Activated naive CD4-positive, alpha-beta T cell treated with anti-CD3 and anti-CD28 coated beads, Interleukin-2, amount 50 U/mL, for 72 hours (primary cell): ENCODE measurements at places on chromosomes 11 and 22.

GRCh38 chr22:29073618-29074275 is 912 bp downstream of the KREMEN1 start:
- DNase-seq = peak; percentile 15

DNA sequence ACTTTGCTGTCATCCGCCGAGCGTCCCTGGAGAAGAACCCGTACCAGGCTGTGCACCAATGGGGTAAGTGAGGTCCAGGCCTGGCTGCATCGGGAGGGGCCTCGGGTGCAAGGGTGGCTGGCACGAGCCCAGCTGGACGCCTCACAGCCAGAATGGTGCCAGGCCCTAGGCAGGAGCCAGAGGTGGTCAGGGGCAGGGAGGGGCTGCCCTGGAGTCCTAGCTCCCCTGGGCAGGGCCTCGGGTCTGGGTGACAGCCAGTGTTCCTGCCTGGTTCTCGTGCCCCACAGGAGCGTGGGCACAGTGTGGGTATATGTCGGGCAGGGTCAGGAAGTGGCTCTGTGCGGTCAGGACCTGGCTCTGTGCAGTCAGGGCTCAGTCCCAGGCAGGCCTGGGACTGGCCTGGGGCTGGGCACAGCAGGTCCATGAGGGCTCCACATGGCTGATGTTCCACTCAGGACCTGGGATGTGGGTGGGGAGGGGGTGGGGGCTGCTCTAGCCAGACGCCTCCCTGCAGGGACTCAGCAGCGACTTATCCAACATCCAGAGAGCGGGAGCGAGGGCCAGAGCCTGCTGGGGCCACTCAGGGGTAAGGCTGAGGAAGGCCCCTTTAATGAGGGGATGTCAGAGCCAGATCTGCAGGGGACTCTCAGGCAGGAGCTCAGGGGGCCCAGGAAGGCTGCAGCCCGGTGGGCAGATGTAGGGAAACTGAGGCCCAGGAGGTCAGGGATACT is 1.2 kb downstream of the TSPAN32 start:
- no peak for DNase-seq

DNA sequence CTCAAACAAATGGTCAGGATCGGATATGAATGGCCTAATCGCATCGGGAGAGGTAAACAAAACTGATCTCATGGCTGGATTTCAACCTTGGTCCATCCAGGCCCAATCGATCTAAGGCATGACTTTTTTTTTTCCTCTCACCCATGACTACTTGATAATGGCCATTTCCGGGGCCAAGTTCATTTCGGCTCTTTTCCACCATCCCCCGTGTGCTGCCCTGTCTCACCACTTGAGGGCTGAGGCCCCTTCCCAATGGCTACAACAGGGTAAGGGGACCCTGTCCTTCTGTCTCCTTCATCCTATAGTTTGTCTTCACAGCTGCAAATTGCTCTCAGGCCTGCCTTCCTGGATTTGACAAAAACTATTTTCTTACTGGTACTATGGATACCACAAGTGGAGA is 26.7 kb downstream of the GRAP2 start:
- no peak for DNase-seq

GRCh38 chr22:29806196-29806595 is 31.9 kb downstream of the ASCC2 start:
- DNase-seq = no peak

DNA sequence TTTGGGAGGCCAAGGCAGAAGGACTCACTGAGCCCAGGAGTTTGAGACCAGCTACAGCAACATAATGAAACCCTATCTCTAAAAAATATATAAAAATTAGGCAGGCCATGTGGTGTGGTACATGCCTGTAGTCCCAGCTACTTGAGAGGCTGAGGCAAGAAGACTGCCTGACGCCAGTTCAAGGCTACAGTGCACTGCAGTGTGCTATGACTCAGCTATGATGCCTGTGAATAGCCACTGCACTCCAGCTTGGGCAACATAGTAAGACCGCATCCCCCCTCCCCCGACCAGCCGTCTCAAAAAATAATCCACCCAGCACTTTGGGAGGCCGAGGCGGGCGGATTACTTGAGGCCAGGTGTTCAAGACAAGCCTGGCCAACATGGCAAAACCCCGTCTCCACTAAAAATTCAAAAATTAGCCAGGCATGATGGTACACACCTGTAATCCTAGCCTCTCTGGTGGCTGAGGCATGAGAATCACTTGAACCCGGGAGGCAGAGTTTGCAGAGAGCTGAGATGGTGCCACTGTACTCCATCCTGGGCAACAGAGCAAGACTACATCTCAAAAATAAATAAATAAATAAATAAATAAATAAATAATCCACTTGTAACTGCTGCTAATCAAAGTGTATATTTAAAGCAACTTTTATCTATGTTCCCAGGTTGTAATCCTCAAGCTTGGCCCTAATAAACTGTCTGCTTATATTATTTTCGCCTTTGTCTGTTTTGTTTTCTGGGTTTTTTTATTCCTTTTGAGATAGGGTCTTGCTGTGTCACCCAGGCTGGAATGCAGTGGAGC is 7.8 kb downstream of the HPS5 start:
- no peak for DNase-seq

DNA sequence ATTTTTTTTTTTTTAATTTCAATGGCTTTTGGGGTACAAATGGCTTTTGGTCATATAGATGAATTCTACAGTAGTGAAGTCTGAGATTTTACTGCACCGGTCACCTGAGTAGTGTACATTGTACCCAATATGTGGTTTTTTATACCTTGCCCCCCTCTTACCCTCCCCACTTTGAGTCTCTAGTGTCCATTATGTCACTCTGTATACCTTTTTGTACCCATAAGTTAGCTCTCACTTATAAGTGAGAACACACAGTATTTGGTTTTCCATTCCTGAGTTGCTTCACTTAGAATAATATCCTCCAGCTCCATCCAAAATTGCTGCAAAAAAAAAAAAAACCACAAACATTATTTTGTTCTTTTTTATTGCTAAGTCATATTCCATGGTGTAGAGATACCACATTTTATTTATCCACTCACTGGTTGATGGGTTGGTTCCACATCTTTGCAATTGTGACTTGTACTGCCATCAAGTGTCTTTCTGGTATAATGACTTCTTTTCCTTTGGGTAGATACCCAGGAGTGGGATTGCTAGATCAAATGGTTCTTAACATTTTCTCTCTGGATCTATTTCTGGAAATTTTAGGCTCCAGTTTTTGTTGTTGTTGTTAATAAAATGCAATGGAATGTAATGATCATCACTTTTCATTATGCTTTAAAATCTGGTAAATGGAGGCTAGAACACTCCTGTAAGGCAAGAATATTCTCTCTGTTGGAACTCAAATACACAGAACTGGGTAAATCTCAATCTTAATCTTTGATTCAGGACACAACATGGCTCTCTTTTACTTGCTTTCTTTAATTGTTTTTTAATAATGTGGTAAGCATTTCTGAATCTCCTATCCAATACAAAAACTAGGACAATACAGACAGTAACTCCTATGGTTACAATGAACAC is 10.3 kb downstream of the NEAT1 start:
- no peak for DNase-seq

DNA sequence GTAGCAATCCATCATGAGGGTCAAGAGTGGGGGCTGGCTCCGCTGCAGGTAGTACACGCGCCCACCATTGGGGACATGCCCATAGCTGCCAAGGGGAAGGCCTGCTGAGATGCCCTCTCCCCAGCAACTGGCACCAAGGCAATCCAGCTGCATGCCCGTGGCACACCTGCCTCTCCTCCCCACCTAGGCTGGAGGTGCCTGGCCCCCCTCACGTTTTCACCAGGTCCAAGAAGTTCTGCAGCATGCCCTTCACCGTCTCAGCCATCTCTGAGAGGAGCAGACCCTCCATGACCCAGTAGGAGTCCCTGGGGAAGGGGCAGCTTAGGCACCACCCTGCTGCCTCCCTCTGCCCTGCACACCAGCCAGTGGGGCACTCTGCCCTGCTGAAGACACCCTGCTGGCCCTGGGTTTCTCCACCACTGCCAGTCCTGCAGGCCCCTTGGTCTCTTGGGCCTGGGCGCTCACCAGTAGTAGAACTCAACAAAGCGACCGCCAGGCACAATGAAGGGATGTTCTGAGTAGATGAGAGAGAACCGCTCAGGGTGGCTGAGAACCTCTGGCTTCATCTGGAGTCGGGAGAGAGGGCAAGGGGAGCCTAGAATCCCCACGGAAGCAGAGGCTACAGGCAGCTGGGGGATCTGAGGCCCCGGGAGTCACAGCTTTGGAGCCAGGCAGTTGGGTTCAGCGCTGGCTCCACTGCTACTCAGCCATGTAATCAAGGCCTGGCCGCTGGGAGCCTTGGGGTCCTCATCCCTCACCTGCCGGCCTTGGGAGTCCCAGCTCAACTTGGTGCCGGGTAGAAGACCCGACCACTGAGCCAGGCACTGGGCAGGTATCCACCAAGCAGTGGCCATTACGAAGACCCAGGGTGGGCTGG is 17.8 kb downstream of the TREH start:
- no peak for DNase-seq

- DNase-seq = no peak
These were observed 31.9 kb downstream of the MAML2 start for GRCh38 chr11:96311120-96311568.

DNA sequence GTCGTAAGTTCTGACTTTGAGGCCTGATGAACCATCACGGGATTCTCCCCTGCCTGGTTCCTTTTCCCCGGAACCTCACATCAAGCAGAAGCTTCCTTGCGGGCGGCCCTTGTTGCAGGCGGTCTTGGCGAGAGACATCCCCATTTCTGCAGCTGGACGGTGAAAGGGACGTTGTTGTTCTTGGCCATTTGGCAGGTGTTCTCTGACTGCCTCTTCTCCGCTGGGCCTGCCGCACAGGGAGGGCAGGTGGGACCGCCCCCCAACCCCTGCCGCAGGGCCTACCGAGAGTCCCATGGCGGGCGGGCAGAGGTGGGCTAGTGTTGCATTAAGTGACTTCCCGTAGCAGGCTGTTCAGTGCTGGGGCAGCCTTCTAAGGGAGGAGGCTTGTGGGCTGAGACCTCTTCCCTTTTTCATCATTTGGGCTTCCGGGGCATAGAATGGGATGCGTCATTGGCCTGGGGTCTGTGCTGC is 26.9 kb upstream of the GRAMD4 start:
- DNase-seq = no peak

DNA sequence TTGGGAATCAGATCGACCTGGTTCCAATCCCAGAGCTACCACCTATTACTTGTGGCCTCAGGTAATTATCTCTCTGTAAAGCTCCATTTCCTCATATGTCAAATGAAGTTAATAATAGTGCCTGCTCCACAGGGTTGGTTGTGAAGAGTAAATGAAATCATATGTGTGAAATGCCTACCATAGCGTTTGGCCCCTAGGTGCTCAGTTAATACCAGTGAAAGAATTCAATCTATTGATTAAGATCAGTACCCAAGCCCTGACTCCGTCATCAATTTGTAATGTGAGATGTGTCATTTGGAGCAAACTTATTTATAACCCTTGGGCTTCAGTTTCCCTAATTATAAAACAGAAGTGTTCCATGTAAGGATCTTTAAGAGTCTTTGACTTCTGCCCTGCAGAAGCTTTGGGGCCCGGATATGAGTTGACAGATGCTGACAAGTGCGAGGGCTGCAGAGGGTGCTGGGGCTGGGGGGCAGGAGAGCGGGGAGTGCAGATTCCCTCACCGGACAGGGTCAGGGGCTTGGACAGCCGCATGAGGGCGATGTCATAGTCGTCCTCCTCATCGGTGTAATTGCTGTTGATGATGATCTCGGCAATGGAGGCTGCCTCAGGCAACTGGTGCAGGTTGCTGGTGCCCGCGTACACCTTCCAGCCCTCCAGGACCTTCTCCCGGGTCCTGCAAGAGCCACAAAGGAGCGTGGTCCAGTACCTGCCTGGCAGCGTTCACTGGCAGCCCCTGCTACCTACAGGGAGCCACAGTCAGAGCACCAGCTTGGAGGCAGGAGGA is 20.9 kb downstream of the TMPRSS13 start:
- peak; percentile 47 for DNase-seq

DNA sequence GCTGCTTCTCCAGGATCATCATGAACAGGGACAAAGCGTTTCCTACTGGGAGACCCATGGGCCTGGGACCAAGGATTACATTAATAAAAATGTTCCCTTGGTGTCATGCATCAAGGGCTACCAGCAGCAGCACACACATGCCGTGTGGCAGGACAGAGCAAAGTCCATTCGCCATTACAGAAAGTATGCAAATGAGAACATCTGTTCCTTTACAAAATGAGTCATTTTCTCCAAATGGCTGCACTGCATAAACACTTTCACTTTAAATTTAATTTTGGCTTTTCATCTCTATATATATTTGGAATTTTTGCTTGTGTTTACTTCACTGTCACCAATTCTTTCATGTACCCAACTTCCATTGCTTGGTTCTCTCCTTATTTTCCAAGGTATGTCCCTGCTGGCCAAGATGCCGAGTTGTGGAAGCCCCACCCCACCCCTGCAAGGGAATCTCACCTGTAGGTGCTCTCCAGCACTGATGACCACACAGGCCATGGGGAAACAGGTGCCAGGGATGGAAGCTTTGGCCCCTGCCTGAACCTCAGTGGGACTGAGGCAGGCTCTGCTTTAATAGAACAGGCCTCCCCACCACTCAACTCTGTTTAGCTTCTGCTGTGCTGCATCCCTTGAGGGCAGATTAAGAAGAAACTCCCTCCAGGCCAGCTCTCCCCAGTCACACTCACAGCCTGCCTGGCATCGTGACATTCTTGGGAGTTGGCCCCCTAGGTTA is 15.6 kb upstream of the GNAZ start:
- no peak for DNase-seq
